Fibroblast of villous mesenchyme (primary cell): ENCODE measurements at places on chromosomes 1 and 21.

- DNase-seq = no peak
Observed at GRCh38 chr1:203777596-203777995, 12.6 kb downstream of the LAX1 start.

DNA sequence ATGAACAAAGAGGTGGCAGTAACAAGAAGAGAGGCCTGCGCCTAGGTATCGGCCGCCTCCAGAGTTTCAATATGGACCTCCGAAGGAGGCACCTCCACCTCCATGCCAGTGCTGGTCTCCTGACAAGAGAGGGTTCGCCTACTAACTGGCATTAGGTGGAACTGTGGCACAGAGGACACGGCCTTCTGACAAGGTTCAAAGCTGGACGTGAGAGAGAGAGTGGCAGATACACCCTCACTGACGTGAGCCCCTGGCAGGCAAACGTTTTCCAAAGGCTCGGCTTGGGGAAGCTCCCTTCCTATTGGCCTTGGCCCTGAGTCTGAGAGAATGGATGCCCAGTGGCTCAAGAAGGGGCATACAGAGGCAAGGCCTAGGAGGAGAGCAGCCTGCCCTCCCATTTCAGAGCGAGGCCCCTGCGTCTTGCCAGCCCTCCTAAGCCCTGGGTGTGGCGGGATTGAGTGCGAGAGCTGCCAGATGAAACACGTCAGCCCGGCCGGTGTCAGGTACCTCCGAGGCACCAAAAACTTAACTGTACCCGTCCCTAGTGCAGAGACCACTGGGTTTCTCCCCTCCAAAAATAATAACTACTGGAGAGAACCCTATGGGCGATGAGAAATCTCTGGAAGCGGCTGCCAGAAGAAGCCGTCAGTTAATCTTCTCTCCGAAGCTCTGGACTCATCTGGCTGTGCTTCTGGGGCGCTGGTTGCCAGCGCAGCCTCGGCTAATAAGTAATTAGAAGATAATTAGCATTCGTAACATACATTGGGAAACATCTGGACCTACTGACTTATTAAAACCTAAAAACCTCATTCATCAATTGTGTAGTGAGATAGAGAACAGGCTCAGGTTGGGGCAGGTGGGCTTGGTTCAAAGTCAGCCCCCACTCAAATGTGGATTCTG, 283.6 kb downstream of the NPHP4 start:
- DNase-seq = no peak

DNA sequence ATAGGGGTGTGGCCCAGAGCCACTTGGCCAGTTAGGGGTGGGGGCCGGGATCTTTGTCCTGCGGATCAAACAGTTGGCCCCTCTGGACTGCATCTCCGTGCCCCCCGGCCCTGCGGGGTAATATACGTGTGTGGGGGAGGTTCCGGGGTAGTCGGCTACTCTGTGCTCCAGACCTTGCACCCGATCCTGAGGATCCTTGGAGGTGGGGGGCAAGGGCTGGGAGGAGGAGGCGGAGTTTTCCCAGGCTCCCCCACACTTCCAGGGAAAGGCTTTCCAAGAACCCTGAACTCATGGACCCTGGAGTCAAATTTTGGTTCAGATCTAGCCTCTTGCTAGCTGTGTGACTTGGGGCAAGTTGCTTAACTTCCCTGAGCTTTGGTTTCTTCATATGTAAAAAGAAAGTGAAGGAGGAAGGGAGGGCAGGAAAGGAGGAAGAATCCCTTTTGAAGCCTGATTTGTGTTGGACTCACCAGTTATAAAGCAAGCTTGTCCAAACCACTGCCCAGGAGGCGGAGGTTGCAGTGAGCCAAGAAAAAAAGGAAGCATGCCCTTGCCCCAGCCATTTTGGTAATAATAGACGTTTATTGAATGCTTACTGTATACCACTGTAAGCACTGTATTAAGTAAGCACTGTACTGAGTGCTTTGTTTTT, 686 bp downstream of the MIIP start:
- peak; percentile 37 for DNase-seq

DNA sequence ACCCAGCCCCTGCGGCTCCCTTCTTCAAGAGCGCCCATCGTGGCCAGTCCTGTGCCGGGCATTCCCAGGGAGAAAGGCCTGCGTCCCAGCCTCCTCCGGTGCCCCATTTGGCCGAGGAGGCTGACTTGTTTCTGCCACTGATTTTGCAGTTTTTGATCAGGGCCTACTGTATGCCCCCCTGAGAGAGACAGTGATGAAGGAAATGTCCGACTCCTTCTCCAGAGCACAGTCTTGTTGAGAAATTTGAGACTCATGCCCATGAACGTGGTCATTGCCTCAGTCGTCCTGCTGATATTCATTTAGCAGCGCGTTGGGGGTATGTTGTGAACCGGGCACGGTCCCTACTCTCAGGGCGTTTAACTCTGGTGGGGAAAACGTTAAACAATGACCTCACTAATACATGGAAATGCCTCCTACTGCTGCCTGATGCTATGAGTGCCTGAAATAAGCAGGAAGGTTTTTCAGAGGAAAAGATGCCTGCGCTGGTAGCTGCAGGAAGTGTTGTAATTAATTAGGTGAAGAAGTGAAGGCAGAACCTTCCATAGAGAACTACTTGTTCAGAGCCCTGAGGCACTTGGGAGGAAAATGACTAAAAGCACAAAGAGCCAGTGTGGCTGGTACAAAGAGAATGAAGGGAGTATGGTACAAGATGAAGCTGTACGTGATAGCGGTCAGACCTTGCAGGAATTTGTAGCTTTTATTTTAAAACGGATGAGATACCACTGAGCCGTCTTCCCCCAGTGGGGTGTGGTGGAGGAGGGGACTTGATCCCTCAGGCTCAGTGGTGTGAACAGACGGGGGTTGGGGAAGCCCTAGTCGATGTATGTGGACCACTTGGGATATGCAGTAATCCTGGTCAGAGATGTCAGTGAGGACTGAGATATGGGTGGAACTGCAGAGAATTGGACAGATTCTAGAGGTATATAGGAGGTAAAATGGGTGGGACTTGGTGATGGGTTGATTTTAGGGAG, 730 bp downstream of the ZCCHC17 start:
- DNase-seq = peak; percentile 45

- no peak for DNase-seq
Observed at GRCh38 chr1:209395169-209395568, 188.3 kb upstream of the CAMK1G start.

DNA sequence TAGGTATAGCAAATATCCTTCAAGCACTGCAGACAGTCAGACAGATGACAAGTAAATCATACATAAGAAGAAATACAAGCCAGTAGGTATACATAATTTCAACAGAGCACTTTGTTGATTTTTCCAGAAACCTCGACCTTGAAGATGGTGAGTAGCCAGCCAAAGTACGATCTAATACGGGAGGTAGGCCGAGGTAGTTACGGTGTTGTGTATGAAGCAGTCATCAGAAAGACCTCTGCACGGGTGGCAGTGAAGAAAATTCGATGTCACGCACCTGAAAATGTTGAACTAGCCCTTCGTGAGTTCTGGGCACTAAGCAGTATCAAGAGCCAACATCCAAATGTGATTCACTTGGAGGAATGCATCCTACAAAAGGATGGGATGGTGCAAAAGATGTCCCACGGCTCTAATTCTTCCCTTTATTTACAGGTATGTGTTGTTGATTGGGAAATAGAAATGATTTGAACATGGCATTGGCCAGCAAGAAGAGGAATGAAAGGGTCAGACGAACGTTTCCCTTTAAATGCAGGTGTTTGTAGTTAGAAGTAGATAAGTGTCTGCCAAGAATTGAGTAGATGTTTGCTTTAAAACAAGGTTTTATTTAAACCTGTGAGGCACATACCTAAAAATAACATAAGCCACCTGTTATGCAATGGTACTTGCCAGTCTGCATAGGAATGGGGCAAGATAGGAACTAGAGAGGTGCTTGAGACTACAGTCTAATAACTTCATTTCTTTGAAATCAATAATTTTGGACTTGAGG, 2.7 kb downstream of the PDIK1L start:
- DNase-seq = no peak

DNA sequence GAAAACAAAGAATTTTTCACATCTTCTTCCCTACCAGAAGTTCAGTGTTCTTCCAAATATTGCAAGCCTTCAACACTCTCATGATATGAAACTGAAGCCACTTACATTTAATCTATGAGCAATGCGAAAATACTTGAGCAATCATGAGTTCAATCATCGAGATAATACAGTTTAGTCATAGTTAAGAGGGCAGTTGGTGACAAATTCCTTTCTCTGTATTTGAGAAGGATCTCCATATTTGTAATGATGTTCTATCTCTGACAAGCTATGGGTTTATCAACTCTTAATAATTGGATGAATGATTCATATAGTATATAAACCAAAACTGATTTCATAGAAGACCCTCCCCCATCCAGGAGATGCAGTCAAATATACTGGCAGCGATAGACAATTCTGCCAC, 29.7 kb upstream of the PYHIN1 start:
- no peak for DNase-seq

GRCh38 chr1:109275706-109276345, 7.1 kb downstream of the PSRC1 start:
- DNase-seq = no peak

GRCh38 chr1:232861107-232861506, 55.9 kb downstream of the MAP10 start:
- no peak for DNase-seq

DNA sequence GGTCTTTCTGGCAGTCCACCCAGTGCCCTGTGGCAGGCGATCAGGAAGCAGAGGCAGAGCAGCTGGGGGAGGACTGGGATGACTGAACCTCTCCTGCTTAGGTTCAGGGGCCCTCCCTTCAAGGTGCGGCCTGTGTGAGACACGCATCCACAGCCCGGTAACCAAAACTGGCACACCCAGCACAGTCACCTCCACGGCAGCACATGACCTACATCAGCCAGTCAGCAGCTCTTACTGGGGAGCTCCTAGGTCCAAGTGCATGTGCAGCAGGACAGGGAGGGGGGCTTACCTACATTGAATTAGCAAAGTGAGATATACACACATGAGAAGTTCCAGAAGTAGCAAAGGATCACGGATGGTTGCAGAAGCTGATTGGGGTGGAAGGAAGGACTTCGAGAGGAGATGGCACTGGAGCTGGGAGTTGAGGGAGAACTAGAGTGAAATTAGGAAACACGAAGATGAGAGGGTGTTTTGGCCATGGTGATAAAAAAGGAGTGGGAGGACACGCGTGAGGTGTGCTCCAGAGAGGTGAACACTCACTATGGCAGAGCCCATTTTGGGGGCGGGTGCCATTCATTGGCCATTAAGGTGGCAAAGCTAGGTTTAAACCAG, 51.4 kb upstream of the IRF2BP2 start:
- DNase-seq = no peak

DNA sequence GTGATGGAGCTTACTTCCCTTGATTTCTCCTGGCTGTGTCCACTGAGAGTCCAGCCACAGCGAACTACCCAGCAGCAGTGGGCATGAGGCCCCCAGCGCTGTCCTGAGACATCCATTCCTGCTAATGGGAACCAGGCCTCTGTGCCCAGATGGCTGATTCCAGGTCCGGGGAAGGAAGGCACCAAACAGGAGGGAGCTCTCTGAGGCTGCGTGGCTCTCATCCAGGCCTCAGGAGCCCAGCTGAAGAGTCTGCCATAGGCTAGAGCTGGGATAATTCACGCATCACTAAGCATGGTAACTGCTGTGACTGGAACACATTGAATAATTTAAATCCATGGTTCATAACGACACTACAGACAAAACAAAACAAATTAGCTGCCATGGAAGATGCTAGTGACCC, 24.7 kb upstream of the LRRC47 start:
- DNase-seq = no peak

DNA sequence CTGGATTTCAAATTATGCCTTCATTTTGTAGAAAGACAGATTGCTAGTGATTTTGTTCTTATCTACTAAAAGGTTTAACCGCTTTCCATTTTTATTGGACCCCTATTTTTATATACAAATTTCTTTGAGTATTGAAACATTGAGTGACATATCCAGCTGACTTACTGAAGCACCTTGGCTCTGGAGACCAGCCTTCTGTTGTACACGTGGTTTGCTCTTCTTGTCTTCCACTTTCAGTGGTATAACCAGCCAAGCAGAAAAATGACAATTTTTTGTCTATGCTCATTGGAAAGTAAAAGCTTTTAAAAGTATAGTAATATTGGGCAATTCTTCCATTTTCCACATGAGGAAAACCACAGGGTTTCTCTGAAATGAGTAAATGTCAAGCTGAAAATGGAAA, 4.4 kb downstream of the F13B start:
- no peak for DNase-seq

- no peak for DNase-seq
Observed at GRCh38 chr1:228184152-228184551, 18.5 kb downstream of the IBA57 start.

DNA sequence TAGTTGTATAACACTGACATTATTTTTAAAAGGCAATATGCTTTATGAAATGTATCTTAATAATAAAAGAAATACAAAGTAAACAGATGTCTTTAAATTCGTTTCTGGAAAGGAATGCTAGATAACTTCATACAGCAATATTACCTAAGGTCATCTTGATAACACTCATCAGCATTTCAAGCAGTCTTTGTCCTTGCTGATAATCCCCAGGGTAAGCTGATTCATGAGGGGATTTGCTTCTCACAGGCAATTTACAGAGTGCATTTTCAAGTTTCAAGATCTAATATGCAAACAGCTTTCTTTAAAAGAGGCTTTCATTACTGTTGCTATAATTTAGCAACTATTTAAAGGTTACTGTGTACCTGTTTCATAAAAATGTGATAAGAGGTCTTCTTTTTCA, 75.2 kb upstream of the NEK2 start:
- peak; percentile 6 for DNase-seq

DNA sequence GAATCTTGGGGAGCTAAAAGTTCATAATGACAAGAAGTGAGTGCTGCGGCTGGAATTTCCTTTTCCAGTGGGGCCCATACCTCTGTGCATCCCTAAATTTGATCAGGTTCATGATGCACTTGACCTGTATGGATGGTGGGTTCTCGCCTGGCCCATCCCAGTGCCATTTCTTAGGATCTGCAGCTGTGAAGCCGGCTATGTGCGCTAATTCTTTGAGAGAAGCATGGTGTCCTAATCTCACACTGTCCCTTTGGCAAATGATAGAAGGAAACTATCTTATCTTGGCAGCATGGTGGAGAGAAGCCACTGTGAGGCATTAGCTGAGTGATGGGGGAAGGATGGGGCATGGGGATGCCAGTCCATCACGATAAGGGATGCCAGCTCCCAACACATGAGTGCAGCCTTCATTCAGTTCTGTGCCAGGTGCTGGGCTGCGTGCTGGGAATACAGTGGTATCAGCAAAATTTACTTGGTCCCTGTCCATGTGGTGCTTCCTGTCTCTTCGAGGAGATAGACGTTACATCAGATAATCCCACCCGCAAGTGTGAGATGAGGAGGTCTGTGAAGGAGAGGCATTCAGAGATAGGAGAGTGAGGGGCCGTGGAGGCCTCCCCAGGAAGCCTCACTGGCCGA, 30.5 kb downstream of the STUM start:
- DNase-seq = no peak

DNA sequence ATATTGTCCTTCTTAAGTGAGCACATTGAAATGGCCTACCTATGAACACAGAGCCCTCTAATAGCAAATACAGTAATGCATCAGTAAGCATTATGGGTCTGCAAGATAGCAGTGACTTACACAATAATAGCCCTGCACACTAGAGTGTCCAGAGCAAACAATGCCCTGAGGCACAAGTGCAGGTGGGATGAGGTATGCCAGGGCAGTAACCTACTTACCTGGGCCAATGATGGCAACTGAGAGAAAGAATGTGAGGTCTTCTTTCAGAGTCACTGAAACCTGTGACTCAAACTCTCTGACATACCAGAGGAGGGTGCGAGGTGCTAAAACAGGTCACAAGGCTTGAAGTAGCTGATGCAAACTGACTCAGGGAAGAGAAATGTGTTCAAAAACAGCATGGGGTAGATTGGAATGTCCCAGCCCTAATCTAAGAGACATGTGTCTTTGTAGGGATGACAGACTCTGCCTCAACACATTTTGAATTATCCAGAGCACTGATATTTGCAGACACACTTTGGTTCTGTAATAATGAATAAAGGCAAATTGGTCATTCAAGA, 168.5 kb upstream of the RUNX1 start:
- peak; percentile 67 for DNase-seq
